Endothelial cell of umbilical vein (primary cell): ENCODE measurements at places on chromosomes 1 and 21. TPM values are rescaled to one million over a fixed set of nuclear protein-coding genes. Genes with fewer than 3 reads are reported as not detected.

DNA sequence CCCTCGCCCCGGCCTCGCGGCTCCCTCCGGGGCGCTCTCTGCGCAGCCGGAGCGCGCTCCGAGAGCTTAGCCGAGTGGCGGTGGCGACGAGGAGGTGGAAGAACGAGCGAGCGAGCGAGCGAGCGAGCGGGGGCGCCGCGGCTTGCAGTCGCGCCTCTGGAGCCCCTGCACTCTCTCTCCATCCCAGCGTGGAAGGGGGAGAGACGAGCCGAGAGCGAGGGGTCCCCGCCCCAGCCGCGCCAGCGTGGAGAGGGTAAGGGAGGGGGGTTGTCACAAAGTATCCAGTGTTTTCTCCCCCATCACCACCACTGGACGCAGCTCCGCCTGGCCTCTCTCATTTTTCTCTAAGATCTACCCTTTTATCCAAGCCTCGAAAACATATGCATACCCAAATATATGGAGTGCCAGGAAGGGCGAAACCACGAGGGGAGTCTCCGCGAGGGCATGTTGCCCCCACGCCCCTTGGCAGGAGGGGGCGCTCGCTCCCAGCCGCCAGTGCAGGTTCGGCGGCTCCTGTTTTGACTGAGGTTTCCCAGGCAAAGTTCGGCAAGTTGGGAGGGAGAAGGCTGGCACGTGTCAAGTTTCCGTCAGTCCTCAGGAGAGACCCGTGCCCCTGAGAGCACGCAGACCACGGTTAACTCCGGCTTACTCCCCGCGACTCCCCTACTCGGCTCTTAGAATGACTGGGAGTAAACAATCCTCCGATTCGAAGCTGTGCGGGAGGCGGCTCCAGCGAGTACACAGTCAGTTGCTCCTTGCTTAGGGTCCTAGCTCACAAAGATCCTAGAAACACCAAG, 569 bp upstream of the DAB1 start:
- no peak for DNase-seq

DNA sequence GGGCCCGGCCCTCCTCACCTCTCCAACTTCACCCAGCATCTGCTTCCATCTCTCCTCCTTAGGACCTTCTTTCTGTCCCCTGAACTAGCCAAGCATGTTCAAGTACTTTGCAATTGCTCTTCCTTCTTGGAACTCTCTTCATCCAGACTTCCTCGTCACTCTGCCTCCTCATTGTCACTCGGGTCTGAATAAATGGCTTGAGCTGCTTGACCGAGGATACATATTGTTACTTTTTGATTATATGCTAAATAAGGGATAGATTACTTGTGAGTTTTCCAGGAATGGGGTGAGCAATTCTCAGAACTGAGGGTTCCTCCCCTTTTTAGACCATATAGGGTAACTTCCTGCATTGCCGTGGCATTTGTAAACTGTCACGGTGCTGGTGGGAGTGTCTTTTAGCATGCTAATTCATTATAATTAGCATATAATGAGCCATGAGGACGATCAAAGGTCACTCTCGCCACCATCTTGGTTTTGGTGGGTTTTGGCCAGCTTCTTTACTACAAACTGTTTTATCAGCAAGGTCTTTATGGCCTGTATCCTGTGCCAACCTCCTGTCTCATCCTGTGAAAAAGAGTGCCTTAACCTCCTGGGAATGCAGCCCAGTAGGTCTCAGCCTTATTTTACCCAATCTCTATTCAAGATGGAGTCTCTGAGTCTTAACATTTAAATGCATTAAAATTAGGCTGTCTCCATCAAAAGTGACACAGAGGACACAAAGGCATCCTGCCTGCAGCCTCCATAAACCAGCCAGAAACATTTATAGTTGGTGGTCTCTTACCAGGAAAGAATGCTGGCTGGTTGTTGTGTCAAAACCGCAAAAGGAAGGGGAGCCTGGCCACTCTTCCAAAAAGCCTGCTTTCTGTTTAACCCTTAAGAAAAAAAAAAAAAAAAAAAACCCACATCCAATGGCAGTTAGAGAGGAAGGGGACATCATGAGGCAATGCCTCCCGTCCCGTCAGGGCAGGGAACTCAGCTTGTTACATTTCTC, 179.3 kb downstream of the KAZN start:
- no peak for DNase-seq

- no peak for DNase-seq
Measured at GRCh38 chr1:224733027-224733911, 117.2 kb downstream of the CNIH3 start.

- no peak for DNase-seq
Measured at GRCh38 chr1:109272831-109273547, 10.0 kb downstream of the PSRC1 start.

- DNase-seq, result peak; percentile 88
Measured at GRCh38 chr1:157390651-157391050, 161.7 kb downstream of the FCRL5 start.

- no peak for DNase-seq
Measured at GRCh38 chr1:154663471-154664060, 55.6 kb upstream of the ADAR start.

DNA sequence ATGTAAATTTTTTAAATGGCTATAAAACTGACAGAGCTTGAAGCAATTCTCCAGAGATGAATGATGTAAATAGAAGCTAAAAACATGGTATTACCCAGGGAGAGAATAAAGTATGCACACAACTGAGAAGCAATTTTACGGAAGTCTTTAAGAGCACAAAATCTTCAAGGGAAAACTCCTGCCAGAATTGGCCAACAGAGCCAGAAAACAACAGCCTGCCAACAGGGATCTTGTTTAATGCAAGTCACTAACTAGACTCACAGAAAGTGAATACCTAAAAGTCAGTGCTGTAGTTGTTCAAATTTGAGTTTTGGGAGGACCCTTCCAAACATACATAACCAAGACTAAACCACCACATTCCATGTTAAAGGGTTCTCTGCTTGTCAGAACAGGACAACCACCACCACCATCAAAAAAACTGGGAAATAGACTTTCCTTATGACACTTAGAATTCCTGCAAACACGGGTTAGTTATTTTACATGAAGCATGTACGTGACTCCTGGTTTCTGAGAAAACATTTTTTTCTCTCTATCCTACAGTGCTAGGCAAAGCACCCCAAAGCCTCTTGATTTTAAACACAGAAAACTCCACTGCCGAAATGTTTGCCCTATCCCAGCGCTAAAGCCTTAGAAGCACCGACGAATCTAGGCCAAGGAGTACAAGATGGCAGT, 1.6 kb downstream of the EPS15 start:
- DNase-seq, result peak; percentile 49

PRAMEF1 gene
- not detected in 2 replicates for total RNA-seq

CR1L gene
- total RNA-seq, result not detected in 2 replicates

LGR6 gene
- total RNA-seq, result not detected in 2 replicates

ROR1 gene
- total RNA-seq, result 3.5 and 10.9 TPM in 2 replicates

CRTC2 gene
- 39.0 and 42.2 TPM in 2 replicates for total RNA-seq

KRTAP19-7 gene
- total RNA-seq, result not detected in 2 replicates
